ENCODE measurements at places on chromosomes 11 and 22.

DNA sequence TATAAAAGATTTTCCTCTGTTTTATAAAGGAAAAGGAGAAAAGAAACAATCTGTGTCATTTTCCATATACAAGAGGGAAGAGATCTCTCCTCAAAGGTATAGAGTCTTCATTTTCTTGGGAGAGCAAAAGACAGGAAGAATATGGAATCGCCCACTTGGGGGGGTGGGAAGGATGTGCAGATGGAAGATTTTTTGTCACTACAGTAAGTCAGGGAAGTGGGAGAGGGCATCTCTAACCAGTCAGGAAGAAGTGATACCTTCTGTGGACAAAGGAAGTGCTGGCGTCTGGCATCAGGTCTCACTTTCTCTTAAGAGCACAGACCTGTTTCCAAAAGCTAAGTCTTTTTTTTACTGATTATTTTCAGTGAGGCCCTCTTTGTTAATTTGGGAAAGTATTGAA lies 1.4 kb downstream of the PRR14L start:
- DNase-seq = no peak

DNA sequence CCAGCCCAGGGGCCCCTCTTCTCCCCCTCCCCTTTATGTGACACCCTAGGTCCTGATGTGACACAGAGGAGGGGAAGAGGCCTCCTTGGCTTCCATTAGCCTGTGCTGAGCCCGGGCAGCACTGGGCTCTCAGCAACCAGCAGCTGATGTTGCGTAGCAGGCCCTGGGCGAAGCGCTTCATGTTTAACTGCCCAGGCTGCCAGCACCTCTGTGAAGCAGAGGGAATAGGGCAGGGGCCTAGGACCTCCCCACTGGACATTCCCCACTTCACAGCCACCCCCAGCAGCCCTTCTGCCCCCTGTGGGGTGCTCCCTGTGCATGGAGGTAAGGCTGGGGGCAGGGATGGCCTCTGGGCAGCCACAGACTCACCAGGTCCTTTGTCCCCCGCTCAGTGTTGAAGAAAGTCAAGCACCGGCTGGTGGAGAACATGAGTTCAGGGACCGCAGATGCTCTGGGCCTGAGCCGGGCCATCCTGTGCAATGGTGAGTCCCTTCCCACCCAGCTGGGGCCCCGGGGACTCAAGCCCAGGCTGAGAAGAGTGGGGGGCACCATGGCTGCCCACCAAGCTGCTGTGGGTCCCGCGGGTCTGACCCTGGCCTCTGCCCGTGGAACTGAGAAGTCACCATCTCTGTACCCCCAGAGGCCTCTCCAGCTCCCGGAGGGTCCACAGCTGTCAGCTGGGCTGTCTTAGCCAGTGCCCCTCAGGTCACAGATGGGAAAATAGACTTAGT lies 11.6 kb downstream of the PICK1 start:
- DNase-seq = no peak

DNA sequence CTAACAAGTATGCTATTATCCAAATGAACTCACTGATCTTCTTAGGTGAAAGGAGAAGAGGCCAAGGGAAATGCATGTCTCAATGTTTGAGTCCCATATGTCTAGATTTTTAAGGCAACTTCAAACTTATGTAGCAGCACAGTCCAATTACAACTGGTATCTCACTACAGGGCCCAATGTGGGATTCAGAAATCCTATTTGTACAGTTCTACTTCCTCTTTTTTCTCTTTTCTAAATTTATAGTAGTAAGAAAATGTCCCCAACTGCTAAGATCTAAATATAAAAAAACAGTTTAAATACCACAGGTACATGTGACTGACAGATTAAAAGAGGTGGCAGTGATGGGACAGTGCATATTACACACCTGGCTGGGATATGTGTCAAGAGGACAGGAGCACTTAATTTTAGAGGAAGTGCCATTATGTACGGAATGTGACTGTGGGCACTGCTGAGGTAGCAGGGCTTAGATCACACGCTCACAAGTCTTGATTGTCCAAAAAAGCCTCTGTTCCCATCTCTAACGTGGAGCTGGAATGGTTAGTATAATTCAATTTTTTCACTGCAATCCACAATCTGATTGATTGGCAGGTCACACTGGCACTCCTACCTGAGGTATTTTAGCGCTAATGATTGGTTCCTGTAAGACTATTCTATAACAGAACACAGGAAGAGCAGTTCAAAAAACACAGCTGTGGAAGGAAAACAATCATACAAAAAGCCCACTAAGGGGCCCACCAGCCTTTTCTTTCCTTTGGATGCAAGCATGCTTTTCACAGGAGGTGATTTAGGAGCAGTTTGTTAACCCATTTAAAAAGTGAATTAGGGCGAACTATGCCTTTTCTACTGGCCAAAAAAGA lies 34.6 kb downstream of the APOL5 start:
- no peak for DNase-seq

DNA sequence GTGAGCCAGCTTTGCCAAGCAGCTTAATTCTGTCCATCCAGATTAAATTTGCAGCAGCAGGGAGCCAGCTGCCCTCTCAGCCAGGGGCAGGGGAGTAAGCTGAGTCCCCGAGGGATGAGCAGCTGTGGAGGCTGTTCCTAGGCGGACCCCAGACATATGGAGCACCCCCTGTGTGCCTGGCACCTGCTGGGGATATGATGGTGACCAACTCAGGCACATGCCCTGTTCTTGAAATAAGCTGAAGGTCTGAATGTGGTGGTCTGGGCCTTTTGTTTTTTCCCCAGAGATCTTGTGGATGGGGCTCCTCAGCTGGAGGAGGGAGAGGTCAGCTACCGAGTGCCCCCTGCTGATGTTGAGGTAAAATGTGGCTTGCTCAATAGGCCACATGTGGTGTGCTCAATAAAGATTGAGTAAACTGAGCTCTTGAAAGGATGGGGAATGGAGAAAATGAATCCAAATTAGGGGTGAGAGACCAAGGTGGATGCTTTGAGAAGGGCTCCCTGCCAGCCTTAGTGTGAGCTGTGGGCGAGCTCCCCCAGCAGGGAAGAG lies 103.3 kb upstream of the NNMT start:
- no peak for DNase-seq

GRCh38 chr22:40263191-40263590 lies 83.1 kb upstream of the ADSL start:
- DNase-seq = no peak

DNA sequence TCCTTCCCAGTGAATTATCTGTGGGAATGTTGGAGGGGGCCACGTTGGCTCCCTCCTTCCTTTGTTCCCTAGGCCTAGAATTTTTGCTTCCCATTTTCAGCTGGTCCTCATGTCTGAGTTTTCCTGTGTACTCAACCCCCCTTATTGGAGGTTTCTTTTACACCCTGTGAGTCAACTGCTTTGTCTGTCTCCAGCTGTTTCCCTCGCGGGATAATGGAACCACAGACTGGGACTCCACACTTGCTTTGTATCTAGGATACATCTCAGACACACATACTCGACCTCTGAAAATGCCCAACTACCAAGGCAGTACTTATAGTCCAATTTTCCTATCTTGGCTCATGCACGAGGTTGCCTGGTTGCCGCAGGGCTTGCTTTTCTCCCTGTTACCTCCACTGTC lies 352.7 kb upstream of the MPPED2 start:
- no peak for DNase-seq

GRCh38 chr11:80916173-80916798 lies 1475.5 kb upstream of the TENM4 start:
- no peak for DNase-seq

DNA sequence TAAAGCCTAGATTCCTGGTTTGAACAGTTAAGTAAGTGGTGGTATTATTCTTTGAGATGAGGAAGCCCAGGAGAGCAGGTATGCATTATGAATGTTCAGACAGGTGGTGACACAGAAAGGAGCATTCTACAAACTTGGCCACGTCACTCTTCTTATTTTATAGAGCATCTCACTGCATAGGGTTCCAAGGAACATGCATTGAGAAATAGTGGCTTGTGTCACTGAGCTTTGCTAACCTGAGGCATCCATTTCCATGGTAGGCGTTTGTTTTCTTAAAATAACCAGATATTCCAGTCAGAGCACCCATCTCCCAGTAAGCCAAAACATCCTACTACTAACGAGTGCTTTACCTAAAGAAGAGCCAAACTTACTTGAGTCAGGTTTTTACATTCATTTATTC lies 169.7 kb downstream of the NAV2 start:
- DNase-seq = no peak

- no peak for DNase-seq
These were observed 9.7 kb upstream of the CENATAC start for GRCh38 chr11:118988280-118988679.

DNA sequence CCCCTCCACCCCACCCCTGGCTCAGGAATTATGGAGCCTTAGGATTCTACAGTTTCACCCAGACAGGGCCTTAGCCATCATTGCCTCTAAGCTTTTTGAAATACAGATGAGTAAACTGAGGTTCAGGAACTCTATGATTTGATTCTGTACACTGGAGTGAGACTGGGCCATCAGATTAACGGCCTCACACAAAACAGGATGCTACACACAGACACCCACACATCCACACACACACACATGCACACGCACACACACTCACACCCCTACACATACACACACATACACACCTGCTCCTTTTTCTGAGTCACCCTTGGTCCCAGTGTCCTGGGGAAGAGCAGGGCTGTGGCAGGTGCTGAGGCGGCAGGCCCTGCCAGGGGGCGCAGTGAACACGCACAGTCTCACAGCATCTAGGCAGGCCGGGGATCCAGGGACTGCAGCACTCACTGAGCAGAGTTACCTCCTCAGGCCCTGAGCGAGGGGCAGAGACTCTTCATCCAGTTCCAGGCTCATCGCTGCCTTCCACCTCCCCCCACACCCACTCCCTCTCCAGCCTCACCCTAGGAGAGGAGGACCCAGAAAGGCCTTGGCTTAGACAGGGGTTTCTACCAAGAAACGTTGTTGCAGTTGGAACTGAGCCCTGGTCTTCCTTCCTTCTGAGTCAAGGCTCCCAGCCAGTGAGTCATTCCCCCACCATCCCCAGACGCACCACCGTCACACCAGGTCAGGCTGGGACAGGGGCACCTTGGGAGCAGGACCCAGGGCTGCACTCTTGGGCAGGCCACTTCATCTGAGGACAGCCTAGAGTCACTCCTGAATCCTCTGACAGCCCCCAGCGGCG lies 89.8 kb upstream of the PARVA start:
- no peak for DNase-seq

DNA sequence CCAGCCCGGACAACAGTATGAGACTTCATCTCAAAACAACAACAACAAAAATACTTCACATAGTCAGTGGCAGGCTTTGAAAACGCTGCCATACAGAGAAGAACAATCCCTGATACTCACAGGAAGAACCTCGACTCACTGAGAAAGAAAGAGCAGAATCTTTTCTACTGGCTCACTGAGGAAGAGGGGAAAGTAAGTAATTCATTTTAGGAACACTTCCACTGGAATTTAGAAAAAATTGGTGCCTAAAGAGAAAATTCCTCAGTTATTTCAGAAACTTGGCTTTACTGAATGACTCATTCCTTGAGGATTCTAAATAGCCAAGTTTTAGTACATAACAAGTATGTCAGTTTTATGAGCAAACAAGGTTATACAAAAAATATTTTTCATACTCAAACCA lies 12.3 kb downstream of the NARS2 start:
- no peak for DNase-seq

DNA sequence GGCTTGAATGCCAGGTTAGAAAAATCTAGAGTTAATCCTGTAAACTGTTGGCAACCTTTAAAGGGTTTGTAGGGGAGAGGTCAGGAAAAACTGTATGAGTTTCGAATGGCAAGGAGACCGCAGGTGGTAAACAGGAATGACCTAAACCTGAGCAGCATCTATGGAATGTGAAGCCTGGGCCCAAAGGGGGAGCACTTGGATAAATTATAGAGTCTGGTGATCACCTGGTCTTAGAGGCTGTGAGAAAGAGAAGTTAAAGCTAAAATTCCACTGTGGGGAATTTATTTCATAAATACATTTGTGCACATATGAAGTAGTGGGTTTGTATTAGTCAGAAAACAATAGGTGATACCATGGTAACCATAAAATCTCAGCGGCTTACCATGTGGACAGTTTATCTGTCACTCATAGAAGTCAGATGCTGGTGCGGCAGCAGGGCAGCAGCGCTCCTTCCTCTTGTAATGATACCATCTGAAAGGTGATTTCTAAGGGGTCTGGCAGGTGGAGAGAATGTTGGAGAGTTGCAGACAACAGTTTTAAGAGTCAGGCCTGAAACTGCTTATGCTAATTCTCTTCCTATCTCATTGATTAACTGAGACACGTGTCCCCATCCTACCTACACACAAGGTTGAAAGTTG lies 1104.4 kb upstream of the CCDC90B start:
- no peak for DNase-seq

GRCh38 chr11:416051-416756 lies 1.4 kb upstream of the SIGIRR start:
- DNase-seq = no peak

- DNase-seq = no peak
These were observed 9.4 kb downstream of the DPP3 start for GRCh38 chr11:66489636-66490035.

- DNase-seq = no peak
These were observed 729.7 kb downstream of the BRD1 start for GRCh38 chr22:49097966-49098365.

DNA sequence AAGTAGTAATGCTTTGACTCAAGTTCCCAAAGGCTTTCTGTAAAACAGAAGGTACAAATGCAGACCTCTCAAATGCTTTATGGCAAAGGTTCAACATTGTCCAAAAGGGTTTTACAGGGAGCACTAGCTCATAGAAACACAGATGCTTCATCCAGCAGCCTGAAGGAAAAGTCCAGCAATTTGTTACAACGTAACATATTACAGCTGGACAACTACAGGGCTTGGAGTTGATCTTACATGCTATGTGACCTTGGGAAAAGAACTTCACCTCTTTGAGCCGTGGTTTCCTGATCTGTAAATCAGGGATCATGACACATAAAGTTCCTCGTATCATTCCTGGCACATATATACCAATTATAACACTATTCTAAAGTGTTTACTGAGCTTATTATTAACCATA lies 84.9 kb downstream of the DDIAS start:
- DNase-seq = no peak

DNA sequence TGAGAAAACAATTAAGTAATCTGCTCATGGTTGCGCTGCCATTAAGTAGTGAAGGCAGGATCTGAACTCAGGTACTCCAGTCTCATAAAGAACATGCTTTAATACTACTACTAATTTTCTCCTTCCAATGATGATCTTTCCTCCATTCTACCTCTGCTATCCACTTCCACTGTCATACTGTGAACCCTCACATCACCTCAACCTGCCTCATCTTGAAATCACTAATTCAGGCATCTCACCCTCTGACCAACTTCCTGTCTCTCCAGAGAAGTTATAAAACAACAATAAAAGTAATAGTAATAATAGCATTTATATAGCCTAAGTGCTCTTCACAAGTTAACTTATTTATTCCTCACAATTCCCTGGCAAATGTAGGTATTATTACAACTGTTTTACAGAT lies 57.1 kb upstream of the PSMA1 start:
- no peak for DNase-seq

DNA sequence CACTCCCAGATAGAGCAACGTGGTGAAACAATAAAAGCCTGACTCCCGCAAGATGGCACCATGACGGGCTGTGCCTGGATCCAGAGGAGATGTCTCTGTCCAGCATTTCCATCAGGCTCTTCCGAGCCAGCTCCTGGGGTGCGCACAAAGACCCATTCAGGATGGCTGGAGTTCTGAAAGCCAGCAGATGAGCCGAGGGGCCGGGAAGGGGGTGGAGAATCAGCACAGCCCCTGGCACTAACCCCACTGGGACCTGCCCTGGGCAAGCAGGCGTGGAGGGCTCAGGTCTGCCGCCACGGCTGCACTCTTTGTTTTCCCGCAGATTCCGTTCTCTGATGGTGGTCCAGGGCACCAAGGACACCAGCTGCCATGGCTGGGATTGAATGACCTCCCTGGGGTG lies 97.2 kb upstream of the BLID start:
- no peak for DNase-seq

All from activated T-cell treated with anti-CD3 and anti-CD28 coated beads for 24 hours (primary cell).